SJCRH30 (cell line): ENCODE measurements at places on chromosomes 4 and X. TPM values are rescaled to one million over a fixed set of nuclear protein-coding genes. Genes with fewer than 3 reads are reported as not detected.

- no peaks in the 10 kb centered on the region for H3K4me1 ChIP-seq
- H3K27me3 ChIP-seq: peaks cover 14% of the 10 kb centered on the region
- H3K27ac ChIP-seq: no peak overlapping the region
- no peaks in the 10 kb centered on the region for H3K36me3 ChIP-seq
- no peak for DNase-seq
Measured at GRCh38 chr4:8837181-8837841, 34.3 kb downstream of the HMX1 start.

- H3K4me1 ChIP-seq: no peaks in the 10 kb centered on the region
- peaks cover 4% of the 10 kb centered on the region; the same call in 1 of the 2 replicates for H3K27me3 ChIP-seq
- H3K27ac ChIP-seq: no peak overlapping the region
- H3K36me3 ChIP-seq: no peaks in the 10 kb centered on the region
- no peak overlapping the region for H3K4me3 ChIP-seq
- DNase-seq: no peak
Measured at GRCh38 chr4:68410149-68410548, 37.1 kb upstream of the TMPRSS11E start.

GRCh38 chr4:187944179-187944578 is 51.4 kb upstream of the ZFP42 start:
- H3K4me3 ChIP-seq: no peak overlapping the region
- no peak overlapping the region for H3K27ac ChIP-seq
- H3K4me1 ChIP-seq: no peaks in the 10 kb centered on the region
- no peaks in the 10 kb centered on the region for H3K36me3 ChIP-seq
- H3K27me3 ChIP-seq: no peaks in the 10 kb centered on the region
- DNase-seq: no peak

- H3K36me3 ChIP-seq: no peaks in the 10 kb centered on the region
- no peaks in the 10 kb centered on the region for H3K27me3 ChIP-seq
- peaks cover 11% of the 10 kb centered on the region; the same call in 1 of the 2 replicates for H3K4me1 ChIP-seq
- DNase-seq: no peak
- H3K4me3 ChIP-seq: no peak overlapping the region
Measured at GRCh38 chr4:69092980-69093568, 3.2 kb upstream of the UGT2B7 start.

DNA sequence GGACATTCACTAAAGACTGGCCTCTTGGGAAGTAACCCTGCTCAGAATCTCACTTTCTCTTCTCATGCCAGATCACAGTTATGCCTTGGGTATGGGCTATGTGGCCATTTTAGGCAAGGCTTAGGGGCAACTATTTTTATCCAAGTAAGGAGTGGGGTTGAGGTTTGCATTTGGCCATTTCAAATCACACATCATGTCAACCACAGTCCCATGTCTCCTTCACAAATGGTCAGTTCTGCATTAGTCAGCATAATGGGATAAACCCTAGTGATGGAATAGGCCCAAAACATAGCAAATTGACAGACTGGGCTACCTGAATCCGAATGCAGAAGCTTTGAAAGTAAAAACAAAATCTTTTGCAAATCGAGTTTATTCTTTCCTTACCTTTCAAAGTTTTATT is 827 bp upstream of the RTL3 start:
- no peak for DNase-seq
- no peak overlapping the region for H3K27ac ChIP-seq
- H3K27me3 ChIP-seq: no peaks in the 10 kb centered on the region
- no peak overlapping the region for H3K4me3 ChIP-seq

- DNase-seq: peak; percentile 44
- H3K4me3 ChIP-seq: peak overlapping the region; percentile 91
- peaks cover 10% of the 10 kb centered on the region for H3K4me1 ChIP-seq
Measured at GRCh38 chr4:38663090-38663800, 754 bp upstream of the KLF3 start.

GRCh38 chr4:168919706-168920324 is 90.2 kb downstream of the CBR4 start:
- H3K27me3 ChIP-seq: no peaks in the 10 kb centered on the region
- no peak overlapping the region for H3K27ac ChIP-seq
- H3K36me3 ChIP-seq: peaks cover 49% of the 10 kb centered on the region
- DNase-seq: no peak
- H3K4me1 ChIP-seq: no peaks in the 10 kb centered on the region

DNA sequence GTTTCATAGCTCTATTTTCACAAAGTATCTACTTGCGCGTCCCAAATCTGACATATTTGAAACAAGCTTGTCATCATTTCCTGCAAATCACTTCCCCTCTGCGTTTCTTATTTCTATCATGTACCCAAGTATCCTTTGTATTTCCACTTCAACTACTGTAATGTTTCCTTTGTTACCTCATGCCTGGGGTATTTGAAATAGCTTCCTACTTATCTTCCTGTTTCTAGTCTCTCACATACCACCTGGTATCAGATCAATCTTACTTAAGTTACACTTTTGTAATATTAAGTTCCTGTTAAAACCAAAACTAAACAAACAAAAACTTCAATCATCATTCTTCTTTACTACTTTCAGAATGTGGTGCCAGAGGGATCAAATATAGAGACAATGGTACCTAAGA is 93.6 kb upstream of the SMAD1 start:
- H3K36me3 ChIP-seq: no peaks in the 10 kb centered on the region
- no peak overlapping the region for H3K27ac ChIP-seq
- no peak overlapping the region for H3K4me3 ChIP-seq
- peak; percentile 37 for DNase-seq
- H3K27me3 ChIP-seq: no peaks in the 10 kb centered on the region

DNA sequence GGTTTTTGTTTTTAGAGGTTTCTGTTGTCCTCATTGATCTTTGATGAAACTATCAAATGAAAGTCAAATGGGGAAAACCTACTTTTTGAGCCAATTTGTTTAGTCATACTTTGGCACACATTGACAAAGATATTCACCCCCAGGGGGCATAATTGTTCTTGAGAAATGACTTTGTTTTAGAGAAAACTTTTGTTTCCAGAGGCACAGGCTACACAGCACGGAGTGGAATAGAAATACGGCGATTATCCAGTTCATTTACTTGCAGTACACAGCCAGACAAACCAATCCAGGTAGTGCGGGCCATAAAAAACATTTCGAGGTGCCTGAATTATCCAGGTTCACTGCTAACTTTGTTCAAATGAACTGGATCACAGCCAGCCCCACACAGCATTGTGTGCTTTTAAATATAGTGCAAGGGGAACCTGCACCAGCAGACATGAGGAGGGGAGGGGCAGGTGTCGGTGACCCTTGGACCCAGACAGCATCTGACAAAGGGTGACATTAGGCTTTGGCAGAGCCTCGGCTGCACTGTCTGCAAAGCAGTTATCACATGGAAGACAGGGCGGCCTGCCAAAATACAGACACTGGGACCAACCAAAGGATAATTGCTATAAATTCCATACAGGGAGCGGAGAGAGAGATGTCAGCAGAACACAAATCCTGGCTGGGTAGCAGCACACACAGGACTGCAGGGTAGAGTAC is 179.6 kb upstream of the NOCT start:
- no peak overlapping the region for H3K4me3 ChIP-seq
- H3K27me3 ChIP-seq: no peaks in the 10 kb centered on the region
- H3K36me3 ChIP-seq: no peaks in the 10 kb centered on the region

GRCh38 chr4:46977245-46977644 is 16.1 kb downstream of the GABRA4 start:
- no peaks in the 10 kb centered on the region for H3K36me3 ChIP-seq
- no peak overlapping the region for H3K27ac ChIP-seq
- no peaks in the 10 kb centered on the region for H3K4me1 ChIP-seq
- H3K27me3 ChIP-seq: no peaks in the 10 kb centered on the region
- no peak overlapping the region for H3K4me3 ChIP-seq

DNA sequence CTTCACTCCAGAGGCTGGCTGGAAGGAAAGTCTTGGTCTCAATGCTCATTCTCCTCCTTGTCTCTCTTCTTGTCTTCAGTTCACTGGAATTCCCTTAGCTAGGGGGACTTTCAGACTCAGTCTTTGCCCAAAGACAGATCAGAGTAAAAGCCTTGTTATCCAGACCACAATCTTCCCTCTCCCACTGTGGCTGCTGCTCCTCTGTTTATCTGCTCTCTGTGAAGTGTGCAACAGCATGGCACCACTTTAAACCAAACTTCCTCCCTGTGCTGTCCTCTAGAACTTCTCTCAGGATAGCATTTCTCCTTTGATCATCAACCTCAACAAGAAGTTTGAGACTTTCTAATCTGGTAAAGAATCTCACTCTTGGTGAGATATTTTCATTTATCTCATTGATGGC is 530.1 kb upstream of the SLIT2 start:
- no peak overlapping the region for H3K4me3 ChIP-seq
- no peaks in the 10 kb centered on the region for H3K27me3 ChIP-seq
- H3K36me3 ChIP-seq: no peaks in the 10 kb centered on the region
- DNase-seq: no peak

GRCh38 chrX:23900220-23900797 is 7.4 kb downstream of the APOO start:
- no peak for DNase-seq
- no peak overlapping the region for H3K4me3 ChIP-seq
- H3K27me3 ChIP-seq: no peaks in the 10 kb centered on the region
- H3K4me1 ChIP-seq: peaks cover 12% of the 10 kb centered on the region
- no peaks in the 10 kb centered on the region for H3K36me3 ChIP-seq

DNA sequence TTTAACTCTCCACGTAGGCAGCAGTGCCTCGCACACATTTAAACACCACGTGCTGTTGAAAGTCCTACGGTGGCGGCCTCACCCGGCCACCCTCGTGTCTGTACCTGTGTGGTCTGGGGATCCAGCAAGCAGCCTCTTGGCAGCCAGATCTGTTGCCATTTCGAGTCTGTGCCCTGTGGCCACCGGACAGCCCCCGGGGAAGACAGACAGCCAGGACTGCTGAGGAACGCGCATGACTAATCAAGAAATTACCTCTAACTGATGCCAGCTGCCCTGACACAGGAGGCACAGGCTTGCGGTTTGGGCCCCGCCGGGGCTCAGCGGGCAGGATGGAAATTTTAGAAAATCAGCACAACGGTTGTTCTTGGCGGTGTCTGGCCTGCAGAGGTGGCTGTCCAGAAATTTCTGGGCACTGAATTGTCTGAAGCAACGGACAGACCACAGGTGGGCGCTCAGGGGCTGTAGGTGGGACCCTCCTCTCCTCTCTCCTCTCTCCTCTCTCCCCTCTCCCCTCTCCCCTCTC is 15.6 kb upstream of the ASMTL start:
- DNase-seq: peak; percentile 93
- H3K36me3 ChIP-seq: no peaks in the 10 kb centered on the region
- peak overlapping the region; percentile 50 for H3K27ac ChIP-seq
- H3K27me3 ChIP-seq: peaks cover 3% of the 10 kb centered on the region; the same call in 1 of the 2 replicates
- peaks cover 36% of the 10 kb centered on the region for H3K4me1 ChIP-seq
- no peak overlapping the region for H3K4me3 ChIP-seq

DNA sequence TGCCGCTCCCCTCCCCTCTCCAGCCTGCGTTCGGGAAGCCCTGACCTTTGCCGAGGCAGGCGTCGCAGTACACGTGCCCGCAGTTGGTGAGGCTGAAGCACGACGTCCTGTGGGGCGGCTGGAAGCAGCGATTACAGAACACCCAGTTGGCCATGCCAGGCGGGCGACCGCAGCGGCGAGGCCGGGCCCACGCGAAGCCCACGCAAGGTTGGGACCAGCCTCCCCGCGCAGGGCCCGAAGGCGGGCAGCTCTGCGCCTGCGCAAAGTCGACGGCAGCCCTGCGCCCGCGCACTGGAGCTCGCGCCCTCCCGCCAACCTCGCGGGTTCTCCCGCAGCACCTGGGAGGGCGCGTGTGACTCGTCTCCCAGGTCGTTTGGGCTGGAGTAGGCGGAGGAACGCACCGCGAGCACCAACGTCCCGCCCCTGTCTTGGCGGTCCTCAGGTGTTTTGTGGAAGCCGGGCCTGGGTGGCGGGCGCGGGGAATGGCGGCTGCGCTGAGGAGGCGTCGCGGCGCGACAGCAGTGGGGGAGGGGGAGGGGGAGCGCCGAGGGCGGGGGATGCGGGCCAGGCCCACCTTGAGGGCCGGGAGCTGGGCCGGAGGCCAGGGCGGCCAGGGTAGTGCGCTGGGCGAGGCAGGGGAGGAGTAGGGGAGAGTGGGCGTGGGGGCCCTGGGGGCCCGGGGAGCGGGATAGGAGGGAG is at the start of gene RNF212:
Gene RNF212, minus strand, starts transcription at position 254 of the 699 bp plus-strand sequence. Its CDS starts 100 bp downstream, at position 154.
- H3K27me3 ChIP-seq: peaks cover 5% of the 10 kb centered on the region; the same call in 1 of the 2 replicates
- no peak for DNase-seq
- no peaks in the 10 kb centered on the region for H3K36me3 ChIP-seq

- no peak overlapping the region for H3K4me3 ChIP-seq
- H3K27me3 ChIP-seq: no peaks in the 10 kb centered on the region
- no peaks in the 10 kb centered on the region for H3K36me3 ChIP-seq
- no peak overlapping the region for H3K27ac ChIP-seq
- no peak for DNase-seq
Measured at GRCh38 chrX:93319609-93320008, 353.8 kb downstream of the NAP1L3 start.

DNA sequence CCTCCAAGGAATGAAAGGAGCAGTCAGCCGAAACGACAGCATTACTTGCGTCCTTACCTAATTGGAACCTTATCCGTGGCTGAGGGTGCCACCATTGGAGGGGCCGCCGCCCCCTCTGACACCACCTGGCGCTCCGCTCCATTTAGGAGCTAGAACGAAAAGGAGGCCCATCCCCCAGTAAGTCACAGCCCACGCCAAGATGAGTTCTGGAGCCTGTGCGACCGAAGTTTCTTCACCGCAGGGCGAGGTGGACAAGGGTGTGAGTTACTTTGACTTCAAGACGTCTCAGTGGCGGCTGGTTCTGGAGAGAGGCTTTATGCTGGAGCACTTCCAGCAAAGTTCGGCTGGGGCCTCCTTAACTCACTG is 729 bp upstream of the IRF2 start:
- H3K4me1 ChIP-seq: no peaks in the 10 kb centered on the region
- no peaks in the 10 kb centered on the region for H3K27me3 ChIP-seq
- no peaks in the 10 kb centered on the region for H3K36me3 ChIP-seq
- H3K27ac ChIP-seq: no peak overlapping the region; the same call in 1 of the 2 replicates
- no peak for DNase-seq

DNA sequence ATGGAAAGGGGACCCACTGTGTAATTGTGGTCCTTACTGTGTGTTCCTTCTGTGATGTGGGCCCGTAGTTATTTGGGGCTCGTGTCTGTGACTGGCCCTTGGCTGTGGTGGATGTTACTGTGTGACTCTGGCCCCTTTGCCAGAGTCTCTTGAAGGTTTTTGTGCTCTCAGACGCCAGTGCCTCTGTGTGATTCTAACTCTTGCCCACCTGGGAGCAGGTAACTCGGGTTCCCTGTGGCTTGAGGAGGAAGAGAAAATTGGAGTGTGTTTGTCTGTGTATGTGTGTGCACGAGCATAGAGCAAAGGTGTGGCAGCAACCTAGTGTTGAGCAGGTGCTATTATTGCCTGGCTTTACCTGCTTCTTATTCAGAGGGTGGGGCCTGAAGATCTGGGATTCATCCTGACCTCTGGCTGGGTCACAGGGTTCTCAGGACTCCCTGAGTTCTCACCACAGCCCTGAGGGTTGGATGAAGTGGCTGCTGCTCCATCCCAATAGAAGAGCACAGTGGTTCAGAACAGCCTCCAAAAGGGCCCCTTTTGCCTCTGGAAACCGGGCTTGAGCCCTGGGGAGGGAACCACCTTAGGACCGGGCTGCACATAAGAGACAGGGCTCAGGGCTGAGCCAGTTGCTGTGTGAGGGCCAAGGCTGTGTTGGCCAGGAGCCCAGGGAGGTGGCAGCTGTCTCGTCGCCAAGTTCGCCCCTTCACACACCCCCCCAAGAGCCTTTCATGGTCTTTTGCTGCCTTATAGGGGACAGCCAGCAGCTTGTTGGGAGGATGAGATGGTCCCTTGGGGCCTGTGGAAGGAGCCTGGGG is 1.3 kb downstream of the RBM10 start:
- H3K27me3 ChIP-seq: no peaks in the 10 kb centered on the region
- H3K4me3 ChIP-seq: peak overlapping the region; percentile 92
- H3K36me3 ChIP-seq: no peaks in the 10 kb centered on the region
- H3K27ac ChIP-seq: no peak overlapping the region
- peak; percentile 65 for DNase-seq

The TMPRSS11B gene
- total RNA-seq: not detected in 2 replicates

The TCEAL6 gene
- total RNA-seq: not detected in 2 replicates

The DMRTC1B gene
- not detected in 2 replicates for total RNA-seq

The NAP1L2 gene
- not detected in 2 replicates for total RNA-seq

The CXCL1 gene
- total RNA-seq: 0.23 TPM in 1 of 2 replicates, not detected in the other

The KCND1 gene
- 0.08 and 0.12 TPM in 2 replicates for total RNA-seq

The NPY2R gene
- not detected in 2 replicates for total RNA-seq
